A549 treated with DMSO at 1 μM for 4 hours (cell line): ENCODE measurements at places on chromosomes 5 and 9. TPM values are rescaled to one million over a fixed set of nuclear protein-coding genes. Genes with fewer than 3 reads are reported as not detected.

The C5 gene
- 11.6 to 16.5 TPM (median 13.9 TPM) in 5 replicates for total RNA-seq

The OGN gene
- total RNA-seq, result not detected in 5 replicates

The TRAF1 gene
- total RNA-seq, result 4.1 to 12.0 TPM (median 7.0 TPM) in 5 replicates

The MIGA2 gene
- 11.6 to 14.8 TPM (median 13.9 TPM) in 5 replicates for total RNA-seq

The TGFBI gene
- 1,489 to 2,280 TPM (median 1,868 TPM) in 5 replicates for total RNA-seq

The CCL27 gene
- total RNA-seq, result 0.27 to 0.39 TPM (median 0.34 TPM) in 4 of 5 replicates, not detected in the other

The LECT2 gene
- not detected in 5 replicates for total RNA-seq

The TAF11L10 gene
- total RNA-seq, result not detected in 5 replicates

The NDUFA8 gene
- total RNA-seq, result 96.3 to 108 TPM (median 104 TPM) in 5 replicates

The FAM169A gene
- 4.8 to 9.2 TPM (median 7.2 TPM) in 5 replicates for total RNA-seq

The NUTM2F gene
- total RNA-seq, result not detected in 5 replicates

The NTNG2 gene
- total RNA-seq, result 1.6 to 2.5 TPM (median 2.1 TPM) in 5 replicates

The SYK gene
- 0.01 to 0.09 TPM (median 0.09 TPM) in 3 of 5 replicates, not detected in the others for total RNA-seq

The RNF208 gene
- total RNA-seq, result 1.2 to 2.7 TPM (median 1.8 TPM) in 5 replicates

The ERP44 gene
- total RNA-seq, result 14.2 to 16.1 TPM (median 15.5 TPM) in 5 replicates

The SPINK9 gene
- total RNA-seq, result not detected in 5 replicates

The HNRNPK gene
- 561 to 719 TPM (median 599 TPM) in 5 replicates for total RNA-seq

The GRXCR2 gene
- not detected in 5 replicates for total RNA-seq

The PTGER4 gene
- total RNA-seq, result 0.69 to 0.94 TPM (median 0.80 TPM) in 5 replicates

The PDE8B gene
- 1.1 to 1.6 TPM (median 1.3 TPM) in 5 replicates for total RNA-seq

The GKAP1 gene
- 3.8 to 7.0 TPM (median 5.5 TPM) in 5 replicates for total RNA-seq

The DRD1 gene
- total RNA-seq, result 0.77 to 1.3 TPM (median 0.95 TPM) in 5 replicates

The LOX gene
- total RNA-seq, result 0.50 to 1.8 TPM (median 1.3 TPM) in 5 replicates

The GDNF gene
- not detected in 5 replicates for total RNA-seq

The UIMC1 gene
- 41.7 to 46.4 TPM (median 44.3 TPM) in 5 replicates for total RNA-seq

The TMEM215 gene
- not detected in 5 replicates for total RNA-seq

The MSMP gene
- total RNA-seq, result 0.23 to 0.38 TPM in 2 of 5 replicates, not detected in the others

The FOXI1 gene
- total RNA-seq, result not detected in 5 replicates

The SH2D3C gene
- 0.07 to 0.17 TPM (median 0.16 TPM) in 4 of 5 replicates, not detected in the other for total RNA-seq

The CCDC192 gene
- not detected in 5 replicates for total RNA-seq

The RNF180 gene
- 0.12 to 0.60 TPM (median 0.41 TPM) in 5 replicates for total RNA-seq

The INSL6 gene
- not detected in 5 replicates for total RNA-seq

The PCDHA12 gene
- 2.7 to 3.1 TPM (median 2.9 TPM) in 5 replicates for total RNA-seq

The PCDHB7 gene
- total RNA-seq, result not detected in 5 replicates
